OCI-M1 (cell line): ENCODE measurements at places on chromosomes 11 and 22.

DNA sequence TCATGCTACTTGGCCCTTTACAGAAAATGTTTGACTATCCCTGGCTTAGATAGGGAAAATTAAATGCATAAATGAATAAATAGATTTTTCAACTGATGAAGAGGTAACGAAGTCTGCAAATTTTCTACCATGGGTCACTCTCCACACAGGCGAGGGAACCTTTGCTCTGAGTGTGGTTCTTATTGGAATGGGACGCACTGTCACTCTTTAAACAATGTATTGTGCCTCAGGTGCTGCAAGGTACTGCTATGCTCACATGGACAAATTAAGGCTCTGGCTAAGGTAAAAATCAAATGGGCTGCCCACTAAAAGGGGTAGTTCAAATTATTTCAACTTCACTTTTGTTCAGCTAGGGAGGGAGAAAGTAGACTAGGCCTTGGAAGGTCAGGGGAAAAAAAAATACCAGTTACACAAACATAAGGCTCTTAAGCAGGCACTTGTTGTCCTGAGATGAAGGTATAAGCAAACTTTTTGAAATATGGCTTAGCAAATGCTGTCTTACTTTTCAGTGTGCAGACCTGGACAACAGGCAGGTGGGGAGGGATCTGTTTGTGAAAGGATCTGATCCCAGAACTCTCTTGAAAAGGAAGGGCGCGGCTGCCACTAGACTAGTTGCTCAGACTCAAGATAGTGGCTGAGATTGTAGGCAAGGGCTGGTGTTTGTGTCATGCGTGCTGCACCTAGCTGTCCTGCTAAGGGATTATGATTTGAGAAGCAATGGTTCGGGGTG lies 99.5 kb downstream of the ADAMTS15 start:
- no peak for DNase-seq

- peak; percentile 82 for DNase-seq
Observed at GRCh38 chr11:75577207-75577606, 15.2 kb downstream of the SERPINH1 start.

GRCh38 chr11:134837887-134838232 lies 425.8 kb upstream of the B3GAT1 start:
- DNase-seq = no peak

GRCh38 chr22:32996702-32997101 lies 61.5 kb downstream of the SYN3 start:
- DNase-seq = no peak

DNA sequence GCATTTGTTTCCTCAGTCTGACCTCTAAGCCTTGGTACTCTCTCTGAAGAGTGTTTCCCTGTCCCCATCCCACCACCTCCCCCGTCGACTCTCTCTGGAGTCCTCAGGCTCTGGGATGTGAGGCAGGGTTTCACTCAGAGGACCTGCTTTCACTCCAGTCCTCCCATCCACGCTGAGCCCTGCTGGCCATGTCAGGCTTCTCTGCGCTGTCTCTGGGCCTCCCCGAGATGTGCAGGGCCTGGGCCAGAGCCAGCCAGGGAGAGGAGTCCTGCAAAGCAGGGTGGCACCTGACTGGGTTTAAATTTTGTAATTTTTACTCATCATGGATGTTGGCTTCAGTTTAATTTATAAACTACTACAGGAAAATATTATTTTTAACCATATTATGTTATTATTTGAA lies 3.3 kb downstream of the SCGB2A2 start:
- DNase-seq = no peak

- DNase-seq = no peak
Observed at GRCh38 chr22:31173386-31174145, 13.6 kb downstream of the RNF185 start.

DNA sequence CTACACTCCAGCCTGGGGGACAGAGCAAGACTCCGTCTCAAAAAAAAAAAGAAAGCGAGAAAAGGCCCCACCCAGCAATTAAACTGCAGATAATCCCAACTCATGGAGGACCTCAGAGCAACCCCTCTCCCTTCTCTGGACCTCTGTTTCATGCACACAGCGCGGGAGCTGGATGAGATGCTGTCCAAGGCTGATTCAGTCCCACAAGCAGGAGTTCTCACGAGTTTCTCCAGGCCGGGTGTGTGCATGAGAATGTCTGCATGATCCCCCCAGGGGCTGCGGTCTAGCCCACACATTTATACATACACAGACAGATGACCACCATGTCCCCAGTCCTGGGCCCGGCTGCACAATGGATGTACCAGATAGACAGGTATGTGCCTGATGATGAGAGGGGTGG lies 19.4 kb downstream of the ELFN2 start:
- DNase-seq = no peak

DNA sequence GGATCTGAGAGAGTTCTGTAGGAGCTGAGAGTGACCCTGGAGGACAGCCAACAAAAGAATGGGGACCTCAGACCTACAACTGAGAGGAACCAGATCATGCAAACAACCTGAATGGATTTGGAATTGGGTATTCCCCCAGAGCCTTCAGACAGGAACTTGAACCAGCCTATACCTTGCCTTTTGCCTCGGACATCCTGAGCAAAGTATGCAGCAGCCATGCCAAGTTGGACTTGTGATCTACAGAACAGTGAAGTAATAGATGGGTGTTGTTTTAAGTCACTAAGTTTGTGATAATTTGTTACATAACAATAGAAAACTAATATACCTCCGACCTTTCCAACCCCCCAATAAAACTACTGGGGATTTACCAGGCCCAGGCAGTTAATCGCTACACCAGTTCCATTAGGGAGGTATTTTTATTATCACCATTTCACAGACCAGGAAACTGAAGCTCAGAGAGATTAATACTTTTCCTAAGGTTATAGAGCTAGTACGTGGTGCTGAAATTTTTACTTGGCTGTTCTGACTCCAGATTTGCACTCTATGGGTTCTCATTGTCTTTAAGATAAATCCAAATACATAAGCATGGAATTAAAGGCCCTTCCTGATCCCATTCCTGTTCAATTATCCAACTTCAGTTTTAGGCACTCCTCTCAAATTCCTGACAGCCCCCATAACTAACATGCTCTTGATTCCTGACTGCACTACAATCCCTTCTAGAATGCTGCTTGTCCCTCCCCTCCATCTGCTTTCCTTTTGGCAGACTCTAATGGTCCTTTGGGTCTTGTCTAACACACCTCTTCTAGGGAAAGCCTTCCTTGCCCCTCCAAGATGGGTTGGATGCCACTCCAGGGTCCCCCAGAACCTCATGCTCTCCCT lies 1.7 kb upstream of the RASSF10 start:
- DNase-seq = no peak

DNA sequence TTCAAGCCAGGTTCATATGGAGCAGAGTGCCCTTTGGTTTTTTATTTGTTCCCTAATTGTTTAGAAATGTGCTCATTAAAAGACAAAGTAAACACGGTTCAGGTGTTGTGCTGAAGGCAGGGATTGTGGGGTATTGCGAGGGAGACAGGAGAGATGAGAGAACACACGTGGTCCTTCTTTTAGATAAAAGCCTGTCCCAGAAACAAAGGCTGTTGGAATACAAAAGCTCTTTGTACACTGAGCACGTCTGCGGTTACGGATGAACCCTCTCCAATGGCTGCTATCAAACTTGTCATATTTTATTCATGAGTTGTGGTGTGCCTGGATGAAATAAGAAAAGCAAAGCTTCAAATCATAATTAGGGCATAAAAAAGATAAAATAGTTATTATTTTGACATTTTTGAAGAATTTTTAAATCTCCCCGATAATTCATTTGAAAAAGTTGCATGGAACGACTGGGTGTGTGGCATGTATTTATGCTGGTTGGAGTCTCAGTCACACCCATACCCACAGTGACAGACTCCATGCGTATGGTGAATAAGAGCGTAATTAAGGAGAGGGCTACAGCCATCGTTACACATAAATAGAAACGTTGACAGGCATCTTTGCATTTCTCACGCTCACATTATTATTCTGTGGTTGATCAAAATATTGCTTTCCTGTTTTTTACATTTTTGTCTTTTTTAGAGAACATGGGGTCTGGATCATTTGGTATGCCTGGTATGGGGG lies 92.9 kb downstream of the NELL1 start:
- DNase-seq = no peak

GRCh38 chr11:86335131-86335767 lies 33.2 kb downstream of the HIKESHI start:
- no peak for DNase-seq

- DNase-seq = no peak
Observed at GRCh38 chr11:10885703-10886363, 28.0 kb upstream of the ZBED5 start.

DNA sequence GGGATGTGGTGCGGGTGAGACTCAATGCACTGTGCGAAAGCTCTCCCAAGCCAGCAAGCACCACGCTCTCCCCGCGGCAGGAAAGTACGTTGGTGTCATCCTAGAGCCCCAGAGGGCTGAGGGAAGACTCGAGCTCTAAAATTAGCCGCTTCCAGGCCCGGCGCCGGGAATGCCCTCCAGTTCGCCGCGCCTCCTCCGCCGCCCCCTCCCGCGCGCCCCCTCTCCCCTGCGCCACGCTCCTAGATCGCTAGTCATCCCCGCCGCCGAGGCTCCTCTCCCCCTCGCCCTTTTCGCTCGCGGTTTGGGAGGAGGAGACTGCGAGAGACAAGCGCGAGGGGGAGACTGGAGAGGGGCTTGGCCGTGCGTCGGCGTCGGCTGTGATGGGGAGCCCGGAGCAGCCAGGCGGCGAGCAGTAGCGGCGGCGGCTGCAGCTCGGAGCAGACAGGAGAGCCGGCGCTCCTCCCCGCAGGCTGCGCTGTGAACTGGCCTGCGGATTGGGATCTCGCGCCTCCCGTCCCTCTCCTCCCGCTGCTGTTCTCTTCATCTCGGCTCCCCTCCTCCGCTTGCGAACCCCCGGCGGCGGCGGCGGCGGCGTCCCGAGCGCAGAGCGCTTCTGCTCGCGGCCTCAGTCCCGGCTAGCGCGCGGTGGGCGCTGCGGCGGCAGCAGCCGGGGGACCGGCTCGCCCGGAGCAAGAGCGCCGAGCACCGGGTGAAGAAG lies at the start of gene FAT3:
Gene FAT3, plus strand, starts transcription at position 412 of the 718 bp plus-strand sequence. CDS start 127,295 bp downstream, outside the sequence.
- DNase-seq = no peak

DNA sequence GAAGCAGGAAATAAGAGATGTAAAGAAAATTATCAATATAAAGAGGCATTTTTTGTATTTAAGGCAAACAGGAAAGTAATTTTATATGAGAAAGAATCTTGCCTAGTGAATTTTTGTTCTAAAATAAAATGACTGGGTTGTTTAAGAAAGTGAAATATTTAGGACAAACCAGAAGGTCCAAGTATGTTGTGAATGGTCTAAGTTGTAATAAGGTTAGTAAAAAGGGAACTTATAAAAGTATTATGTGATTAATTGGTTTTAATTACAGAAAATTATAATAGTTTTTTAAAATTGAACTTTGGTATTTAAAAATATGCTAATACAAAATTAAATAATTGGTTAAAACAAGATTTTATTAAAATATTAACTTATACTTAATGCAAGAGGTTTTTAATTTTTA lies 26.6 kb upstream of the EI24 start:
- DNase-seq = peak; percentile 25

DNA sequence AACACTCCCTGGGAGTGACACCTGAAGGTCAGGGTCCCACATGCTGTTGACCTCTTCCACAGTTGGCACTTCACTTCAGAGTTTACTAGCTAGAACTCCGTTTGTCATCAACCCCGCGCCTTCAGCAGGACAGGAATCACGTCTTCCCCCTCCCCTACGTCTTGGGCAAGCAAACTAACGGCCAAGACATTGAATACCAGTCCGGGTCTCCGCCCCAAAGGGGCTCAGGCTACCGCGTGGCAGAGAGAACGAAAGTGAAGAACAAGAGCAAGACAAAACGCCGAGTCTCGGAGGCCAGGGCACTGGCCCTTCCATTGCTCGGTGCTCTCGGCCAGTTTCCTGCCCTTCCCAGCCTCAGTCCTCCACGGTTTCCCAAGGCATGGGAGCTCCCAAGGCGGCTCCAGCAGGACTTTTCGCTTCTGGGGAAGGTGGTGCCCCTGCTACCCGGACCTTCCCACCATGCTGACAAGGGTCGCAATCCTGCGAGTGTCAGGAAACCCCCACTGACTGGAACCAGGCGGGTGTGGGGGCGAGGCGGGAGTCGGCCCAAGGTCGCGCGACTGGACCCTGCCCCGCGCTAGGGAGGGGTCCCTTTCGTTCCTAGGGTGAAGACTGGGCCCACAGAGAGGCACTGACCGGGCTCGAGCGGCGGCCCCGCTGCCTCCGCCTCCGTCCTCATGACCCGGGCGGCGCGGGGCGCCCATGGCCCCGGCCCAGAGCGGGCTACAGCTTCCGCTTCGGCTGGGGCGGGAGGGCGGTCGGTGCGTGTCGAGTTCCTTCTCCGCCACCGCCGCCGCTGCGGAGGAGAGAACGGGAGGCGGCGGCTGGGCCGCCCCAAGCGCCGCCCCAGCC lies at the start of gene GUCD1:
Gene GUCD1, minus strand, starts transcription at position 826 of the 852 bp plus-strand sequence. Its CDS starts 147 bp downstream, at position 679.
- DNase-seq = peak; percentile 73

GRCh38 chr11:32374261-32374711 lies 61.1 kb downstream of the WT1 start:
- peak; percentile 91 for DNase-seq

GRCh38 chr11:62922189-62922589 lies 1.0 kb upstream of the CHRM1 start:
- DNase-seq = no peak

GRCh38 chr11:17010851-17011420 lies 3.3 kb downstream of the PLEKHA7 start:
- no peak for DNase-seq

DNA sequence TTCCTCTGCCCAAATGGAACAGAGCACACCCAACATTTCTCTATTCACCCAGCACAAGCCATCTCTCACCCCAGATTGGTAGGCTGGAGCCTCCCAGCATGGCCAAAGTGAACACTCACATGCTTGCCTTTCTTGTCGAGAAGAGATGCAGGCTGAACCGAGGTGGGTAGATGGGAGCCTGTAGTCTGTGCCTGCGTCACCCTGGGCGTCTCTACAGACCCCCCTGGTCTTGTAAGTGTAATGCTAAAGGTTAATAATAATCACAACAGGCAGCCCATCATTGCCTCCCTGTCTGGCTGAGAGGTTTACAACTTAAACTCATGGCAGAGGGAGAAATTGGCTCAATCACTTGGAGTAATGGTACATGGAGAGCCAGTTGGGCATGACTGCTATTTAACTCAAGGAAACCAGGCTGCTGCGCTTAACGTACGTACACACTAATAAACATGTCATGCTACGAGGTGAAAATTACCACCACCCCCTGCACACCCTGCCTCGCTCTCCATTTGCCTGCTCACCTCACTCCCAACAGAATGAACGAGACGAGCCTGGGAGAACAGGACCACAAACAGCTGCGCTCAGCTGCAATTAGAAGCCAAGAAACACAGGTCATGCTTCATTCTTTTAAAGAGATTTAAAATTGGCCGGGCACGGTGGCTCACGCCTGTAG lies 9.1 kb upstream of the ZBTB16 start:
- no peak for DNase-seq

- no peak for DNase-seq
Observed at GRCh38 chr22:42857845-42858481, 890 bp upstream of the ARFGAP3 start.

GRCh38 chr11:124756753-124757227 lies 4.7 kb upstream of the VSIG2 start:
- no peak for DNase-seq

DNA sequence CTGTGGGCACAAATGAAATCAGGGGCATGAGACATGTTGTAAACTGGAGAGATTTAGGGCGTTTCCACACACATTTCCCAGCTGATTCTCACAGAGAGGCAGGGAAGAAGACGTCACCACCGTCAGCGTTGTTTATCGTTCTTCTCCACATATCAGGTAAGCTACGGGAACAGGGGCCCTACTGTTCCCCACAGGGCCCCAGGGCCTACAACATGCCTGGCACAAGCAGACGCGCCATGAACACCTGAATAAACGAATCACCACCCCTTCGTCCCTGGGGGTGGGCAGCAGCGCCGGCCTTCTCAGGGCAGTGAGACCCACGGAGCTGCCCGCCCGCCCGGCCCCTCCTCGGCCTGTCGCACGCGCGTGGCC lies 342 bp downstream of the EFCAB6 start:
- no peak for DNase-seq
